Adrenal gland (tissue), 19 donors: ENCODE measurements at places on chromosomes 6 and 20. TPM values are rescaled to one million over a fixed set of nuclear protein-coding genes. Genes with fewer than 3 reads are reported as not detected.

GRCh38 chr20:10077886-10078285 is 43.1 kb downstream of the ANKEF1 start:
- H3K36me3 ChIP-seq, result no peaks in the 10 kb centered on the region
- H3K4me1 ChIP-seq, result no peaks in the 10 kb centered on the region
- no peak for DNase-seq
- peaks cover 2% of the 10 kb centered on the region for H3K27me3 ChIP-seq
- H3K27ac ChIP-seq, result no peak overlapping the region

GRCh38 chr6:132504757-132505156 is 8.2 kb downstream of the STX7 start:
- no peaks in the 10 kb centered on the region for H3K4me1 ChIP-seq
- no peak overlapping the region for H3K27ac ChIP-seq

DNA sequence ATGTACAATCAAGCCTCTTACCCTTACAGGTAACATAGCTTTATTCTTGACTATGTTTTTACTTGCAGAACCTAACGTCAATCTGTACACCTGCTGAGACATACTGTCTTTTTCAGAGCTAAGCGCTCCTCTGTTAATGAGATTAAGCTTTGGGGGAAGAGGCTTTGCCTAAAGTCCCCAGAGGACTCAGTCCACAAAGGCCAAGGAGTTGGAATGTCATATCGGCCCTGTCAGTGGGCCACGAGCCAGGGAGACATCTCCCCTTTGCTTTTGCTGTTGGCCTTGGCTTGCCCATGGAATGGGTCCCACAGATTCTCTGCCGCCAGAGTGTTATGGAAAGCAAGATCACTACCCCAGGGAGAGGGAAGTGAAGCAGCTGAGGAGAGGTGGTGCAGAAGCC is 64.1 kb upstream of the SOX4 start:
- DNase-seq, result no peak
- no peak overlapping the region for H3K27ac ChIP-seq
- H3K27me3 ChIP-seq, result no peaks in the 10 kb centered on the region

GRCh38 chr6:1335367-1336037 is 23.6 kb downstream of the FOXQ1 start:
- no peak overlapping the region for H3K27ac ChIP-seq
- H3K4me3 ChIP-seq, result no peak overlapping the region
- H3K4me1 ChIP-seq, result no peaks in the 10 kb centered on the region
- DNase-seq, result no peak
- no peaks in the 10 kb centered on the region for H3K27me3 ChIP-seq
- no peaks in the 10 kb centered on the region for H3K36me3 ChIP-seq

DNA sequence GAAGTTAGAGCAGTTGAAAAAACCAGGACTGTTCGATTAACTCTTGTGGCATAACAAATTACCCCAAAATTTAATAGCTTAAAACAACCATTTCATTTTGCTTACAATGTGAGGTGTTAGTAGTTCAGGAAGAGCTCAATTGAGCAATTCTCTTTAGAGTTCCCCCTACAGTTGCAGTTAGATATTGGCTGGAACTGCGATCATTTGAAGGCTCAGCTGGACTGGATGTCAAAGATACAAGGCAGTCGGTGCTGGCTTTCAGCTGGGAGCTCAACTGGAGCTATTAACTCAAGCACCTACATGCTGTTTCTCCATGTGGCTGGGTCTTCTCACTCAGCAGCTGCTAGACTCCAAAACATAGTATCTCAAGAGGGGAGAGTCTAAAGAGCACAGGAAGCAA is 96.0 kb upstream of the LOC128125822 start:
- H3K27ac ChIP-seq, result no peak overlapping the region
- no peak overlapping the region for H3K4me3 ChIP-seq
- no peak for DNase-seq
- H3K4me1 ChIP-seq, result no peaks in the 10 kb centered on the region
- no peaks in the 10 kb centered on the region for H3K36me3 ChIP-seq

GRCh38 chr6:3319610-3320200 is 61.0 kb downstream of the PSMG4 start:
- no peaks in the 10 kb centered on the region for H3K4me1 ChIP-seq
- no peak overlapping the region for H3K4me3 ChIP-seq
- H3K36me3 ChIP-seq, result no peaks in the 10 kb centered on the region
- no peaks in the 10 kb centered on the region for H3K27me3 ChIP-seq
- DNase-seq, result no peak

The EFCAB8 gene
- 0.06 TPM for total RNA-seq
